ENCODE measurements at places on chromosomes 12 and 14. TPM values are rescaled to one million over a fixed set of nuclear protein-coding genes. Genes with fewer than 3 reads are reported as not detected.

Gene LMNTD1
- not detected for total RNA-seq

Gene KITLG
- 8.9 TPM for total RNA-seq

Gene FKBP4
- total RNA-seq: 129 TPM

Gene CFAP54
- total RNA-seq: 1.6 TPM

Gene KRT73
- total RNA-seq: not detected

Gene PLEK2
- total RNA-seq: 27.6 TPM

Gene KRT8
- 3,286 TPM for total RNA-seq

Gene SRRM4
- not detected for total RNA-seq

Gene TEAD4
- 43.1 TPM for total RNA-seq

Gene CD9
- total RNA-seq: 237 TPM

Gene PPFIA2
- not detected for total RNA-seq

Gene RILPL2
- total RNA-seq: 1.7 TPM

Gene TAS2R50
- total RNA-seq: not detected

Gene FOXN4
- 0.12 TPM for total RNA-seq

Gene PDZRN4
- not detected for total RNA-seq

Gene SUPT16H
- total RNA-seq: 108 TPM

Gene NOXRED1
- not detected for total RNA-seq
